ENCODE measurements at places on chromosomes 4 and X. TPM values are rescaled to one million over a fixed set of nuclear protein-coding genes. Genes with fewer than 3 reads are reported as not detected.

- DNase-seq = no peak
Measured at GRCh38 chr4:81031796-81032551, 1.5 kb downstream of the BMP3 start.

Gene BCOR
- 41.3 TPM for total RNA-seq

DNA sequence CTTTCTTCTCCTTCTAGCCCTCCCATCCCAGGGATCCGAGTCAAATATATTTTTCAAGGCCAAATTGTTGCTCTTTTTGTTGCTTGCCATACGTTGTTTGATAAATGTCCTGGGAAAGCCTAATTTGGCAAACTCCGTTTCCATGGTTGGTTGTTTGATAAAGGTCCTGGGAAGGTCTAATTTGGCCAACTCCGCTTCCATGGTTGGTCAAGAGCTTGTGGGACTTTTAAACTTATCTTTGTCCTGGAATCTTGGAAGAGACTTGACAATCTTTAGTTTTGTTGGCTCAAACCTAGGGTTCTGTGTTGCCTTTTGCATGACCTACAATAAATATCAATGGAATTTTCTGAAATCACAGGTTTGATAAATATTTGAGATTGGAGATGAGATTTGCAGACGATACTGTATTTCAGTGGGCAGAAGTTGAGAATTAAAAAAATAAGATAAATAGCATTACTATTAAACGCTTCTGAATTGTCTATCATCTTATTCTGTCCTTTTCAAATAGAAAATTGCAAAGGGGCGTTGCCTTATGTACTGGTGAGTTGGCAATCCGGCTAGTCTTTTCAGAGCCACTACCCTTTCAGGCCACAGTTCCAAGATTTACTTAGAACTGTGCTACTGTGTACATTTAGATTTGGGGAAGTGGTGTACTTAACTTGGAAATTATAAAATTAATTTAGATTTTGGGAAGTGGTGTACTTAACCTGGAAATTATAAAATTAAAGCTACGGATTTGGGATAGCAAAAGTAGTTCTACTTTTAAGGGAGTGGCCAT is 804 bp downstream of the OSTC start:
- no peak for DNase-seq

DNA sequence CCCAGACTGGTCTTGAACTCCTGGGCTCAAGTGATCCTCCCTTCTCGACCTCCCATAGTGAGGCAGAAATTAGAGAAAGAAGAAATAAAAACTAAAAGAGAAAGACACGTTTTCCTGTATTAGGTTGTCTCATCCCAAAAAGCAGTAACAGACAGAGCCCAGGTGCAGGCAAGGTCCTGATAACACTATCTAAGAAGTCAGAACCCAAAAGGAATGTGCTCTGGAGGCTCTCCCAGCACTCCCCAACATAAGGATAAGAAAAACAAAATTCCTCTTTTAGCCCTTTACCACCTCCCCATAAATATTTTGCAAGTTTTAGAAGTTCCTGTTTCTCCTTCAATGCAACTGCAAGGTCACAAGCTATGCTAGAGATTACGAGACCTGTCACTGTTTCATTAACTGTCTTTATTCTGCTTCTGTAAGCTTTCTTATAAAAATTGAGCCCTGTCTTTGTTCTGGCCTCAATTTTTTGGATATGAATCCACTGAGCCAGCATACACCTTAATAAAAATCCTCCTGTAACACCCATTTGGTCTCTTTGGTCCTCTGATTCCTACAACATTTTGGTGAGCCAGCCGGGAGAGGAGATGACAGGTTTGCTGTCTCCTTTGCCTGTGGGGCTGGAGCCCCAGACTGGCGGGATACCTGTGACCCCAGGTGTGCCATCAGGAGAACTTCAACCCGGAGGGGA is 25.9 kb downstream of the LIAS start:
- no peak for DNase-seq

GRCh38 chr4:82624819-82625218 is 63.0 kb upstream of the TMEM150C start:
- DNase-seq = no peak

Data from ureter (tissue), 1 donor.